ENCODE measurements at places on chromosomes 2 and 18. TPM values are rescaled to one million over a fixed set of nuclear protein-coding genes. Genes with fewer than 3 reads are reported as not detected.

TRAK2 gene
- total RNA-seq = 18.2 TPM

SAG gene
- total RNA-seq = not detected

POTEJ gene
- 0.19 TPM for total RNA-seq

CD28 gene
- not detected for total RNA-seq

SERPINB13 gene
- total RNA-seq = not detected

RUFY4 gene
- not detected for total RNA-seq

RFTN2 gene
- 5.4 TPM for total RNA-seq

PLCL1 gene
- 41.1 TPM for total RNA-seq

ZAP70 gene
- total RNA-seq = 2.6 TPM

FAM124B gene
- not detected for total RNA-seq

PLGLB2 gene
- 8.3 TPM for total RNA-seq

ATG9A gene
- 40.6 TPM for total RNA-seq

OTX1 gene
- 1.0 TPM for total RNA-seq

MOGAT1 gene
- total RNA-seq = 0.74 TPM

SULT1C4 gene
- total RNA-seq = 35.5 TPM

LONRF2 gene
- 8.4 TPM for total RNA-seq

SLC66A2 gene
- 31.6 TPM for total RNA-seq

NYAP2 gene
- total RNA-seq = not detected

IHH gene
- total RNA-seq = 17.3 TPM

CHN1 gene
- total RNA-seq = 50.3 TPM

LIMS4 gene
- 1.4 TPM for total RNA-seq

ALKAL2 gene
- 0.42 TPM for total RNA-seq

RIT2 gene
- not detected for total RNA-seq

ATG4B gene
- 143 TPM for total RNA-seq

FNDC4 gene
- 10.2 TPM for total RNA-seq

NAB1 gene
- 64.1 TPM for total RNA-seq

SCYGR7 gene
- not detected for total RNA-seq

POTEF gene
- 37.8 TPM for total RNA-seq

MFSD2B gene
- 1.2 TPM for total RNA-seq

DLX2 gene
- 3.4 TPM for total RNA-seq

MC4R gene
- total RNA-seq = not detected

SCN9A gene
- 23.7 TPM for total RNA-seq

KIF1A gene
- total RNA-seq = 132 TPM

IL18R1 gene
- total RNA-seq = 0.13 TPM

PUM2 gene
- total RNA-seq = 128 TPM

TTLL4 gene
- total RNA-seq = 93.4 TPM

UBR3 gene
- total RNA-seq = 41.5 TPM

ATOH8 gene
- total RNA-seq = 1.3 TPM

EVX2 gene
- not detected for total RNA-seq

ST8SIA5 gene
- total RNA-seq = 5.3 TPM

GKN1 gene
- not detected for total RNA-seq

TMEM182 gene
- total RNA-seq = 8.1 TPM

TMEFF2 gene
- total RNA-seq = 2.0 TPM
